ENCODE measurements at places on chromosomes 7 and 10.
A peak's percentile ranks its signal among the peaks of the same experiment; 100 is the strongest.

- no peak for DNase-seq
Measured at GRCh38 chr10:43055217-43055616, 21.7 kb upstream of the RET start.

DNA sequence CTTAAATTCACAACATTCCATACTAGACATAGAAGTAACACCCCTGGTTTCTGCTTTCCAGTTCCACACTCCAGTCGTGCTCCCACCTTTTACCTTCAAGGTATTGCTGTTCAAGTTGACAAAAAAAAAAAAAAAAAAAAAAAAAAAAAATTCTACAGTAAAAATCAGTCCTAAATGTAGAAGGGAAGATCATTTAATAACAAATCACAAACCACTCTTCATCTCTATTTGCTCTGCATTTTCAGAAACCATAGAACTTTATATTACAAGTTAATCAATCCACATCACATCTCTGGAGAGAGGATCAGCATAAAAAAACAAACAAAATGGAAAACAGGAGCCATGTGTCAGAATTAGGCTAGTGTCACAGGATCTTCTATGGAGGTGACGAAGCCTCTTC is 206.3 kb upstream of the KLF14 start:
- DNase-seq, result no peak

DNA sequence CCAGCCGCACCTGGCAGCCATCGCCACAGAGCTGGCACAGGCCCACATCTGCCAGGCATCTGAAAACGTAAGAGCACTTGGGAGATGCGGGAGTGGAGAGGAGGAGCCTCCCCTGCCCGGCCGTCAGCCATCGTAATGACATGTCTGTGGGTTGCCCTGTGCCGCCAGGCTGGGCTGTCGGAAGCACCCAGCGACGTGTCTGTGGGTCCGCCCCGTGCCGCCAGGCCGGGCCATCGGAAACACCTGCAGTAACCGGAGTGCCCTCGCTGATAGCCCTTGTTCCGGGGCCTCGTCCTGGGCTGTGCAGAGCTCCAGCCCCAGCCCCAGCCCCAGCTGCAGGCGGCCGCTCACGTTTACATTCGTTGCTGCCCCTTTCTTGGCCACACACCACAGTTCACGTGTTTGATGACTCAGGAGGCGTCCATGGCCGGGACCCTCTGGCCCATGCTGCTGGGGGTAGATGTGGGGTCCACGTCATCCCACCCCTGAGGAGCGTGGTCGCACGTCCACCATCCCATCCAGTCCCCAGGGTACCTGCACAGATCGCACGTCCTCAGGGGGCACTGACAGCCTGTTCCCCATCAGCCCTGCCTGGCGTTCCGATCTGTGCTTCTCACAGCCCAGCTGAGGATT is 30.0 kb upstream of the PRKAR1B start:
- no peak for DNase-seq

DNA sequence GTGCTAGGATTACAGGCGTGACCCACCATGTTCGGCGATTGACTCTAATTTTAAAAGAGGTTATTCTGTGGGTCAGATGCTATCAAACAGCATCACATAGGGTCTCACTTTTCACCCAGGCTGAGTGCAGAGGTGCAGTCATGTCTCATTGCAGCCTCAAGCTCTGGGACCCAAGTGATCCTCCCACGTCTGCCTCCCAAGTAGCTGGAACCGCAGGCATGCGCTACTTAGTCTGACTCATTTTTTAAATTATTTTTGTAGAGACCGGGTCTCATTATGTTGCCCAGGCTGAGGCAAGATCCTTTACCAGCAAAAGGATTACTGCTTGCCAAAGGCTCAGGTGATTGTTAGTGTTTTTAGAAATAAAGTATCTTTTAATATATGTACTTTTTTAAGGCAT is 42.9 kb upstream of the STOX1 start:
- no peak for DNase-seq

- DNase-seq, result no peak
Measured at GRCh38 chr7:33726582-33726981, 178.8 kb upstream of the BMPER start.

GRCh38 chr7:46383605-46384004 is 462.5 kb upstream of the IGFBP3 start:
- DNase-seq, result no peak

- peak; percentile 6 for DNase-seq
Measured at GRCh38 chr10:70779088-70779487, 6.1 kb downstream of the TBATA start.

- DNase-seq, result no peak
Measured at GRCh38 chr7:100971111-100972001, 2.0 kb downstream of the MUC12 start.

DNA sequence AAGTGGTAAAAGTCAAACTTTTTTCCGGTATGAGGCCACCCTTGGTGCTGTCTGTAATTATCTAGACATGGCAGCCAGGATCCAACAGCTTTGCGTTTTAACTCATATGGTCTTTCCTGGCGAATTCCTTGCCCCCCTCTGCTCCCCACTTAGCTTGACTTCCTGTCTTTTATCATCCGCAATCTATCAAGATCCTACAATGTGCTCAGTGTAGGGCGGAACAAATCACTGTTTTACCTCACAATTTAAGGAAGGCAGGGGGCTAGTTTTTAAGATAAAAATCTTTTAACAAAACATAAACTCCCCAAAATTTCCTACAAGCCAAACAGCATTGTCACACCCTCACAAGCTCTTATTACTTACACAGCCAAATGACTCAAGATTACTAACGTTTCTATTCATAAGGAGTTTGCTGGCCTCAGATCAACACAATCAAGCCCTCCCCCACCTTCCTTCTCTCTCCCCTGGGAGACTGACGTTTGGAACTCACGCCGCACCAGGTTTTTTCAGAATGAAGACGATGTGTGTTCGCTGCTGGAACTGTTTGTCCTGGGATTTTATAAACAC is 1.3 kb upstream of the CDK14 start:
- DNase-seq, result no peak

DNA sequence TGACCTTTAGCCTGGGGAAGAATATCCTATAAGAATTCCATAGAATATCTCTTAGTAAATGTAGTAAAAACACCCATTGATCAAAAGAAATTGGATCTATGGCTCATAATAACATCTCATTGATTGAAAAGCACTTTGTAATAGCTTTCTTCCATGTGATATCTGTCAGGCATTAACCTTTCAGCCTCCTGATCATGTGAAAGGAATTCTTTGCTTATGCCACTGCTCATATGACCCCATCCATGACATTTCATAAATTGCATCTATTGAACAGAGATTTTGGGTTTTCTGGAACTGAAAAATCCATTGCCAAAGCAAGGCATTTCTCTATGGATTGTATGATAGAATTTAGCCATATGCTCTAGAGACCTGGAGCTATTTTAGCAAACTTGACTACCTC is 519.3 kb upstream of the PFKP start:
- DNase-seq, result no peak

GRCh38 chr10:15182540-15183207 is 14.2 kb upstream of the NMT2 start:
- no peak for DNase-seq

DNA sequence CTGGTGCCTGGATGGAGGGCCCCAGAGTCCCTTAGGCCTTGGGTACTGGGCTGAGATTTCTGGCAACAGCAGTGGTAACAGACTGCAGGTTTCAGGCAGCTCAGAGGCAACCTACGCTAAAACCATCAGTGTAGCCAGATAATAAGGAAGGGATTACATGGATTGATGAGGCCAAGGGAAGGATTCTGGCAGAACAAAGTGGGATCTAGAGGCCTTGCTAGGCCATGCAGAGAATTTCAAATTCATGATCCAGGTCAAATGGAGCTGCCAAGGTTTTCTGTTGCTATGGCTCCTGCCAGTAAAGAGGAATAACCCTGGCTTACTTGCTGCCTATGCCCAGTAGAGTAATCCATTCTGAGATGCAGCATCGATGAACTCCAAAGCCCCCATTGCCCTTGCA is 445.7 kb downstream of the ADRA2A start:
- DNase-seq, result no peak

DNA sequence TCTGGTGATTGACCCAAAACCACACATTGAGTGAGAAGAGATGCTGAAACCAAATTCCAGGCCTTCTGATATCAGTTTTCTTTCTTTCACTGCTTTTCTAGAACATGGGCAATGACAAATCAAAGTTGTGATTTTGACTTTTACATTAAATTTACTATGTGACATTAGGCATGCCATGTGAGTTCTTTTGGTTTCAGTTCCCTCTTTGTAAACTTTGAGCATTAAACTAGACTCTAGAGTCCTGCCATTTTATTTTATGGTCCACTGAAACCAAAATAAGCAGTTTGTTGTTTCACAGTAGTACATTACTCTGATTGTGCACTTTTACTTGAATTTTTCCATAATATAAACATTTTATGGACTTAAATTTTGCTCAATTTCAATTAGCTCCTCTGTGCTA is 381.1 kb upstream of the SEMA3D start:
- no peak for DNase-seq

- no peak for DNase-seq
Measured at GRCh38 chr7:106216923-106217542, 67.8 kb downstream of the NAMPT start.

- DNase-seq, result no peak
Measured at GRCh38 chr10:12566161-12567115, 217.1 kb downstream of the CAMK1D start.

- DNase-seq, result no peak
Measured at GRCh38 chr10:109622566-109622965, 300.7 kb downstream of the XPNPEP1 start.

- no peak for DNase-seq
Measured at GRCh38 chr10:49309691-49310411, 10.9 kb downstream of the C10orf71 start.

GRCh38 chr10:29517352-29517923 is 117.3 kb downstream of the SVIL start:
- no peak for DNase-seq

DNA sequence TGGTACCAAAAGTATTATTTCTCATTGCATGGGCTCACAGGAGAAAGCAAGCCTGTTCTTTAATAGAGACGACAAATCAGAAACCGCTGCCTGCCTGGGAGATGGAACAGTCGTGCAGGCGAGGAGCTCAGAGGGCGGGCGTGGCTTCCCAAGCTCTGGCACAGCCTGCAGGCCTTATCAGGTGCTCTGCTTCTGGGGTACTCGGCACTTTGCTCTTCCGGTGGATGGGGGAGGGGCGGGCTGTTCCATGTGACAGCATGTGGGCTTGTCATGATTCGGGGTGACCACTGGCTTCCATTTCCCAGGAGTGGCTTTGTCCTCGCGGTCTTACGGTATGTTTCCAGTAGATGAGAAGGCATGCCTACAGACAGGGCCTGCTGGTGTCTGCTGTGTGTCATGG is 228.6 kb downstream of the MGMT start:
- DNase-seq, result no peak

DNA sequence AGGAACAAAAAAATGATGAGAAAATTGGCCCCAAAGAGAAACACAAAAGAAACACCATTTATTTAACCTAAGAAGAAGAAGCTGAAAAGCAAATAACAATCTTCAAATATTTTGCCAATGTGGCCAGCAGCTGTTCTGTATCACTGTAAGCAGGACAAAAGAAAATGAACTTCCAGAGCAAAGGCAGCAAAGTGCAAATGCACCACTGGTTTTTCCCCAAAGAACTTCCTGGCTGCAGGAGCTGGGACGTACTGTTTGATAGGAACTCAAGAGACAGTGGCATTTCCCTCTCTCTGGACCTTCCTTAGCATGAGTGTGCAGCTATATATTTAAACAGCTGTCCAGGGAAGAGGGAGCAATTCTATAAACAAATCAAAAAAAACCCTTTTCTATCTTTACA is 60.4 kb downstream of the RNLS start:
- no peak for DNase-seq

- DNase-seq, result no peak
Measured at GRCh38 chr10:16242859-16243613, 193.8 kb upstream of the PTER start.

DNA sequence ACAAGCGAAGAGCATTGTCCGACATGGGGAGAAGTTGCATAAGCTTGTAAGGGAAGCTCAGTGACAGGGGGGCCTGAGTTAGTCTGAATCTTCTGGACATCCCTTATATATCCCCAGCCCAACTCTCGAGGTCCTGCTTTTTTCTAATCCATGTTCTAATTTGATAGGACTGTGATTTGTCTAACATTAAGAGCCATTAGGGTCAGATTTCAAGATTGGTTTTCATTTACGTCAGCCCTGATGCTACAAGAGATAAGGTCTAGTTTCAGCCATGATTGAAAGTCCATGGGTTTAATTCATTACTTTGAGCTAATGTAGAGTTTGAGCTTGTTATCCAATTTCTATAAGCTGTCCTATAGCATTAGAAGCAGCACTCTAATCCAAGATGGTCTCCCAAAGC is 20.3 kb downstream of the TLX1 start:
- DNase-seq, result no peak

GRCh38 chr10:86205306-86206239 is 161.0 kb downstream of the GRID1 start:
- no peak for DNase-seq

- DNase-seq, result no peak
Measured at GRCh38 chr7:91165006-91165845, 99.0 kb upstream of the FZD1 start.

DNA sequence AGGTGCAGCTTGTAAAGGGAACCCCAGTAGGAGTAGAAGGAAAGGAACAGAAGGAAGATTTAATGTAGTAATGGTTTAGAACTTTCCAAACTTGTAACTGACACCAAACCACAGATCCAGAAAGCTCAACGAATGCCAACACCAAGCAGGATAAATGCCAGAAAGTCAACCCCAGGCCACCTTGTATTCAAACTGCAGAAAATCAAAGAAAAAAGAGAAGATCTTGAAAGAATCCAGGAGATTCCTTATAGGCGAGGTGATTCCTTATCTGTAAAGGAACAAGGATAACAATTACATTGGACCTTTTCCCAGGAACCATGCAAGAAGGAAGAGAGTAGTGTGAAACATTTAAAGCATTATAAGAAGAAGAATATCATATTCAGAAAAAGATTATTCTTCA is 93.6 kb downstream of the NKX6-2 start:
- DNase-seq, result no peak

DNA sequence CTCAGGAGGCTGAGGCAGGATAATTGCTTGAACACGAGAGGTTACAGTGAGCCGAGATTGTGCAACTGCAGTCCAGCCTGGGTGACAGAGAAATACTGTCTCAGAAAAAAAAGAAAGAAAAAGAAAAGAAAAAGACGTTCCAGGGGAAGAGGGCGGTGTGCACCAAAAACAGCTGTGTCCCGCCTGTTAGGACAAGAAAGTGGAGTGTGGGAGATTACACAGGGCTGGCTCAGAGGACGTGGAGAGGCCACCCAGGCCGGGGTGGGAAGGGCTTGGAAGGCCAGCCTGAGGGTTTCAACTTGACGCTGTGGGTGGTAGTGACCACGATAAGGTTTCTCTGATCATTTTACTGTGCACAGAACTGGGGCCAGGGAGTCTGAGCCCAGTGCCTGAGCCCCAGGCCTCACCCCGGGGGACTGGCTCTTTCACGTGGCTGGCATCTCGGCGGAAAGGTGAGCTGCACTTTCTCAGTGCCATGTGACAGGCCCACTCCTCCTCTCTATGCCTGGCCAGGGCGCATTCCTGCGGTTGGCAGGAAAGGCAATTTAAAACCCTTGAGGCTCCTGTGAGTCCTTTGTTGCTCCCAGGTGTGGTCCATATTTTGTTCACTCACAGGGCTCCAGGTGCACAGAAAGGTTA is 13.9 kb downstream of the RHBDD2 start:
- no peak for DNase-seq
